ENCODE measurements at places on chromosomes 11 and 22. TPM values are rescaled to one million over a fixed set of nuclear protein-coding genes. Genes with fewer than 3 reads are reported as not detected.

Gene BTG4
- 0.18 TPM for total RNA-seq

Gene ZBTB16
- not detected for total RNA-seq

Gene FXYD6
- 0.21 TPM for total RNA-seq

Gene UBASH3B
- total RNA-seq, result 38.2 TPM

Gene KCNK4
- not detected for total RNA-seq

Gene TEX54
- total RNA-seq, result not detected

Gene PRR5L
- total RNA-seq, result 10.9 TPM
